ENCODE measurements at places on chromosomes 2 and 18.

GRCh38 chr2:129656081-129656598, 323.3 kb upstream of the RAB6C start:
- no peak for DNase-seq
- no peak overlapping the region for H3K27ac ChIP-seq
- no peaks in the 10 kb centered on the region for H3K27me3 ChIP-seq

GRCh38 chr2:102473020-102473419, at the start of gene SLC9A4:
Gene SLC9A4 (plus strand): TSS chr2:102473226. CDS start chr2:102473760, 534 bp downstream.
- no peak within 1 kb of the TSS for H3K4me3 ChIP-seq
- no peak for DNase-seq
- H3K36me3 ChIP-seq, result no peaks in the 10 kb centered on the region
- H3K27me3 ChIP-seq, result no peaks in the 10 kb centered on the region

DNA sequence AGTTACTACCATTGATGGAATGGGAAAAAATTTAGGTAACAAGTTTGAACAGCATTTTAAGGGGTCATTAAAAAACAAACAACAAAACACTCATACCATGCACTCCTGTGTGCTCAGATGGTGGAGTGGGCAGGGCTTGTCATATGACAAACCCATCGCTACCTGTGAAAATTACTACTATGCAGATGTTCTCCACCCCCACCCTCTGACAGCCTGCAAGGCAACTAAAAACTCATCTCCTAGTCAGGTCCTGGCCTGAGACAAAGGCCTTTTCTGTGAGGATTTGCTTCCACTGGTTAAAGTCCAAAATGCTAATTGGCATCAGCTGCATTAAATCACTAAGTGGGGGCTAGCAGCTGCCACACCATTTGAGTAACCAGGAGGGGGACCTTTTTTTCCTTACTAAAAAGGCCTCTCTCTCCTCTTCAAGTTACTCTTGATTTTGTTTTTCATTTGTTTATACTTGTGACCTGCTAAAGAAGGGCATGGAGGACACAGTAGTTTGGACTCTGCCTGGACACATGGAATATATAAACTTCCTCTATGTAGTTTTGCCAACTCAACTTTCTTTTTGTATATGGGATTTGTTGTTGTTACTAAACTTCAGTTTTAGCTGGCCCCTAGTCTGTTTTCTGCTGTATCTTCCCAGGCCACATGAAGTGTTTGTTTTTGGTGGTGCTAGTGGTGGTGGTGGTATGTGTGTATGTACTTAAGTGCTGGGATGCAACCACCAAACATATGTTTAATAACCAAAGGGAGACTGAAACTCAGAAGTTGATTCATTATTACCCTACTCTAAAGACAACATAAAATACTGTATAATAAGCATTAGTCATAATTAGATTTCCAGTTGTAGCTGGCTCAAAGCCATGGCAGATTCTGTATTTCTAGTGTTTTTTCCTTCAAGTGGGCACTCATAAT, 121.3 kb downstream of the MAP4K4 start:
- DNase-seq, result no peak
- H3K4me3 ChIP-seq, result no peak overlapping the region
- H3K27ac ChIP-seq, result no peak overlapping the region

- no peaks in the 10 kb centered on the region for H3K4me1 ChIP-seq
- H3K27me3 ChIP-seq, result no peaks in the 10 kb centered on the region
- no peaks in the 10 kb centered on the region for H3K36me3 ChIP-seq
- DNase-seq, result no peak
Observed at GRCh38 chr18:56166914-56167313, 471.5 kb downstream of the TXNL1 start.

DNA sequence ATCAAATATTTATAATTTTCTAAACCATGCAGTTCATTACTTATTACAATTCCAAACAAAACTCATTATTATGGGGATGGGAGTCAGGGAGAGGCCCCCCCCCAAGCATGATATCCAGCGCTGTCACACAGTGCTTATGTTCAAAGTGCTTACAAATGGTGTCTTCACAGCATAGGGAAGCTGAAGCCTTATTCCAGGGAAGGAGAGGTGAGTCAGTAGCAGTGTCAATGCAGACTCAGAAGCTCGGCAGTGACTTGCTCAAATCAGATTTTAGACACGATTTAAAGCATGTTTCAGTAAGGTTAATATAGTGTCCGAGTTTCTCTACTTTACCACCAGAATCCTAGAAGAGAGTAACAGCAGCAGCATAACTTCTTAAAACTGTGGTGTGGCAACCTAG, 24.6 kb downstream of the SLC66A3 start:
- DNase-seq, result no peak
- no peak overlapping the region for H3K4me3 ChIP-seq
- H3K4me1 ChIP-seq, result no peaks in the 10 kb centered on the region
- no peaks in the 10 kb centered on the region for H3K36me3 ChIP-seq

DNA sequence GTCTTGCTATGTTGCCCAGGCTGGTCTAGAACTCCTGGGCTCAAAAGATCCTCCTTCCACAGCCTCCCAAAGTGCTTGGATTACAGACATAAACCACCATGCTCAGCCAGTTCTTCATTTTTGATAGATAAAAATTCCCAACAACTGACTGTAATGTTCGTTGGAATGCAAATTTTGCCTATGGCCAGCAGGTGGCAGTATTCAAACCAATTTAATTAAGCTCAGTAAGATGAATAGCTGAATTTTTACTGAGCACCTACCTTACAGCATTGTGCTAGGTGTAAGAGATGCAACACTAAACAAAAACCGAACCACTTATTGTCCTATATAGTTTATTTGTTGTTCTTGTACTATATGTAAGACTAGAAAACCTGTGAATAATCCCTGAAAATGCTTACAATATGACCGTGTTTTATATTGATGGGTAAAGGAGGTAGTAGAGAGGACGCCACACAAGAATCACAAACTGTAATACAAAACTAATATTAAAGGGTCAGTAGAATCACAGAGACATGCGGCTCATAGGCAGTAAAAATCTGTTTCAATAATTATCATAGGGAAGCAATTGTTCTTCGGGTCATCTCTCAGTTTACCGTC, 8.2 kb upstream of the TMEM182 start:
- no peaks in the 10 kb centered on the region for H3K4me1 ChIP-seq
- H3K27me3 ChIP-seq, result no peaks in the 10 kb centered on the region
- H3K36me3 ChIP-seq, result no peaks in the 10 kb centered on the region
- no peak overlapping the region for H3K4me3 ChIP-seq
- no peak overlapping the region for H3K27ac ChIP-seq

- no peaks in the 10 kb centered on the region for H3K27me3 ChIP-seq
- no peak overlapping the region for H3K4me3 ChIP-seq
- H3K4me1 ChIP-seq, result no peaks in the 10 kb centered on the region
- H3K36me3 ChIP-seq, result no peaks in the 10 kb centered on the region
Observed at GRCh38 chr2:224158061-224158460, 119.0 kb upstream of the SERPINE2 start.

Measured in H1 (cell line).